AG10803 (cell line): ENCODE measurements at places on chromosomes 5 and 9.
A peak's percentile ranks its signal among the peaks of the same experiment; 100 is the strongest.

DNA sequence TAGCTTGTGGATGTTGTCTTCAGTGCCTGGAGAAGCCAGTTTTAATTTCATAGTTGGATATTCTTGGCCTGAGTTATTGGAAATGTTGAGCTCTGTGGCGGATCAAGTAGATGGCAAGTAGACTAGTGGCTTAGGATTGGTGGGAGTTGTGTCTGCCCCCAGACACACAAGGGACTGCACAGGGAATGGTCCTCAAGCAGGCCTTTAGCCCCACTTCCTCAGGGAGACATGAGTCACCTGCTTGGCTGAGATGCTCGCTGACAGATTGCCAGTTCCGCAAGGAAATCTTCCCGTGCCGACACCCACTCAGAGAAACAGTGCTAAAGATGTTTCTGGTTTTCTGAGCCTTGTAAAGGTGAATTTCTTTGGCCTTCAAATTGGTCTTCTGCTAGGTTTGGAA, 18.8 kb upstream of the CATSPER3 start:
- peak; percentile 6 for DNase-seq

DNA sequence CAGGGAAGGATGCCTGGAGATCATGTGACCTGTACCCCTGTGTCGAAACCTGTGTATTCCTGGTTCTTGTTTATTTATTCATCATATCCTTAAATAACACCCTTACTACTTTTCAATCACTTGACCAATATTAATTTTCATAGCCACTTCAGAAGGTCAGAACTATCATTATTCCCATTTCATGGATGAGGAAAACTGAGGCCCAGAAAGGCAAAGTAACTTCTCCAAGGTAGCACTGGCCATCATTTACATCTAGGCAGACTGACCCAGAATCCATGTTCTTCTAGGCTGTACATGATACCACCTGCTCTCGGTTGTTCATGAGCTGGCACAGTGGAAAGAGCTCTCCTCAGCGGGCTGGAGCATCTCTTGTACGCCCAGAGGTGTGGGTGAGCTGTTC, 49.4 kb downstream of the KCNIP1 start:
- no peak for DNase-seq

DNA sequence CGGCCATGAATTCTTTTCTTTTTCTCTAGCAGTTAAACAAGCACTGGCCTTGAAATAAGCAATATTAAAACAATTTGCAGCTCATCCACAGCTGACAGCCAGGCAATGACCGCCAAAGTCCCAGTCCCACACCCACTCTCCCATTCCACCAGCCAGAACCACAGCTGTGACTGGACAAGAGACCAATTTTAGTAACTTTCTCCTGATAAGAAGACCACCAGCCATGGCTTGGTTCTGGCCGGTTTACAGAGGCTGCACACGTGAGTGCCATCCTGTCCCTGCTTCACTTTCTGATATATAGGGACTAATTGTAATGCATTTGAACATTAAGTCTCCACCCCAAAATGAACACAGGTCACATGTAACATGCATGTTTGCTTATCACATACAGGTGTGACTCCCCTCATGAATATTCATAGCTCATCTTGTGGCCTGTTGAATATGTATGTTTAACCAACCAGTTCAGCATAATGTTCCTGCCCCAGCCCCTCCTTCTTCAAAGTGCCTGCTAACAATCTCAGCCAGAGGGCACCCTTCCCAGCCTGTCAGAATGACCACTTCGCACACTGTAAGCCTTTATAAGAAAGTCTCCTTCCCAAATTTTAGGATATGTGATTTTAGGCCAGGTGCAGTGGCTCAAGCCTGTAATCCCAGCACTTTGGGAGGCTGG, 23.9 kb upstream of the FANCC start:
- DNase-seq, result peak; percentile 35

- DNase-seq, result peak; percentile 98
Measured at GRCh38 chr5:35136386-35136785, 88.6 kb upstream of the AGXT2 start.

DNA sequence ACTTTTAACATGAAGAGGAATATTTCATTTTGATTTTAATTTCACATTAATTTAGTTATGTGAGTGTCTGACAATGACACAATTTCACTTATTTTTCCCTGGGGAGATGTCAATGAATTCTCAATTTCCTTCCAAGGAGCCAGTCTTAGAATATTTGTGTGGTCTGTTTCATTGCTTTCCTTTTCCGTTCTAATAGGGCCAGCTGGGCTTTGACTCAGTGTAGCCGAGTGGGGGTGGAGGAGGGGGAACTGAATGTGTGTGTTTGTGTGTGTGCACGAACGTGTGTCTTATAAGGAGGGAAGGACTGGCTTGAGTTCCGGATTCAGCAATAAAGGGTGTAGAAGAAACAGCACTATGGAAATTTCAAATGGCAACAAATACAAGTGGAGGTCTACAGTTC, 100.0 kb downstream of the BASP1 start:
- DNase-seq, result no peak

- DNase-seq, result no peak
Measured at GRCh38 chr9:7844242-7844641, 44.7 kb upstream of the DMAC1 start.

DNA sequence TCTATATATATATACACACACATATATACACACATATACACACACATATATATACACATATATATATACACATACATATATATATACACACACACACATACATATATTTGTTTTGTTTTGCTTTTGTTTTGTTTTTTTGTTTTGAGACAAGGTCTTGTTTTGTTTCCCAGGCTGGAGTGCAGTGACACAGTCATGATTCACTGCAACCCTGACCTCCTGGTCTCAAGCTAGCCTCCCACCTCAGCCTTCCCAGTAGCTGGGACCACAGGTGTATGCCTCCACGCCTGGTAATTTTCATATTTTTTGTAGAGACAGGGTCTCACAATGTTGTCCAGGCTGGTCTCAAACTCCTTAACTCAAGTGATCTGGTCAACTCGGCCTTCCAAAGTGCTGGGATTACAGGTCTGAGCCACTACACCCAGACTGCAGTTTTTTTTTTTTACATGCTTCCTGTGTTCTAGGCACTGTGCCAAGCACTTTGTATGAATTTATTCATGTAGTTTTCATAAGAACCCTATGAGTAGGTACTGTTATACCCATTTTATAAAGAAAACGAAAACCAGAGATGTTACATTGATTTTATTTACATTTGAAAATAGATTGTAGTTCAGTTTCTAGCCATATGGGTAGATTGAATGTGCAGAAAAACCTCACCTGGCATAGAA, 120.7 kb downstream of the PBX3 start:
- no peak for DNase-seq

DNA sequence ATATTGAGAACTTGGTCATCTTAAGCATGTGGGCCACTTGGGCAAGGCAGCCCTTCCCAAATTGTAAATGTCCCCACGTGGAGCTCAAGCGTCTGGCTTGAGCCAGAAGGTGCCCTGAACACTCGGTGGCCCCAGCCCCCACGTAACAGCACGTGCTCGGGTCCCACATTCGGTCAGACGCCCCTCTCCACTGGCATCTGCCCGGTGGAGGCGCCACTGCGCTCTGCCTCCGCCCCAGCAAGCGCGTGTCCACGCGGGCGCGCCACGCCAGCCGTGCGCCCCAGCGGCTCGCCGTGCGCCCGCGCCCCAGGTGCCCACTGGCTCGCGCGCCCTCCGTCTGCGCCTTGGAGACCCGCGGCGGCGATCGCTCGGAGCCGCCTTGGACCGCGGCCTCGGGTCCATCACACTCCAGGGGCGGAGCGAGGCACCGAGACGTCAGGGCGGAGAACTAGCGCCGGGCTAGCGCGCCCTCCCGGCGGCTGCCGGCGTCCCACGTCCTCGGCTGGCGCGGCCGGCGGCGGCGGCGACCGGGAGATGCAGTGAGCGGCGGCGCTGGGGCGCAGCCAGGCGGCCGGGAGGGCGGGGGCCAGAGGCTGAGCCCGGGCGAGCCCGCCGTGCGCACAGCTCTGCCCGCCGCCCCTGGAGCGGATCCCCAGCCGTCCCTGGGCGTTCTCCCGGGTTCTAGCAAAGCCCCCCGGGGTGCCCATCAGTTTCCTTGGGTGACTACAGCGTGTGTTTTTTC, at the start of gene PALM2AKAP2:
TSS of gene PALM2AKAP2 (plus strand) at position 488 of the 742 bp plus-strand sequence. CDS start 291 bp downstream, outside the sequence.
- DNase-seq, result peak; percentile 73

DNA sequence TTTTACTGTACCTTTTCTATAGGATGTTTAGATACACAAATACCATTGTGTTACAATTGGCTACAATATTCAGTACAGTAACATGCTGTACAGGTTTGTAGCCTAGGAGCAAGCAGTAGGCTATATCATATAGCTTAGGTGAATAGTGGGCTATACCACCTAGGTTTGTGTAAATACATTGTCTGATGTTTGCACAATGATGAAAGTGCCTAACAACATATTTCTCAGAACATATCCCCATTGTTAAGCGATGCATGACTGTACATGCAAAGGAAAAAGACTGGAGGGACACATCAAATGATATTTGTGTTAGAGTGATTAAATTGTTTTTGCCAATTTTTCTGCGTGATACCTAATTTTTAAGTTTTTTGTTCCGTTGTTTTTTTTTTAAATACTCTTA, 5.3 kb downstream of the CHMP5 start:
- DNase-seq, result no peak

- DNase-seq, result no peak
Measured at GRCh38 chr5:103620851-103621547, 58.4 kb upstream of the NUDT12 start.
